ENCODE measurements at places on chromosomes 1 and 21. TPM values are rescaled to one million over a fixed set of nuclear protein-coding genes. Genes with fewer than 3 reads are reported as not detected.

OR2L8 gene
- 0.61 TPM for total RNA-seq

DNA sequence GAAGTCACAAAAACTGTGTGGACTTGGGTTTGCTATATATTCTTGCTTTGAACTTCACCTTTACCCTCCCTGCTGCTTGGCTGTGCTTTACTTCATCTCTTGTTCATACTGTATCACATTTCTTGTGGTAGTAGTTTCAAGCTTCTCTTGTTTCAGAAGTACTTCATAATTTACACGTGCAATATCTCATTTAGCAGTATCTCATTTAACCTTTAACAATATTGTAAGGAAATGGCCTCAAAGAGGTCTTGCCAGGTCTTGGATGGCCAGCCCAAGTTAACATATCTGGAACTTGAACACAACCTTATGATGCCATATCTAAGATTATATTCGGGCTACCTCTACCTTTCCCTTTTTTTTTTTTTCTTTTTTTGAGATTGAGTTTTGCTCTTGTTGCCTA lies 1.7 kb upstream of the TRIM45 start:
- no peak for DNase-seq

DNA sequence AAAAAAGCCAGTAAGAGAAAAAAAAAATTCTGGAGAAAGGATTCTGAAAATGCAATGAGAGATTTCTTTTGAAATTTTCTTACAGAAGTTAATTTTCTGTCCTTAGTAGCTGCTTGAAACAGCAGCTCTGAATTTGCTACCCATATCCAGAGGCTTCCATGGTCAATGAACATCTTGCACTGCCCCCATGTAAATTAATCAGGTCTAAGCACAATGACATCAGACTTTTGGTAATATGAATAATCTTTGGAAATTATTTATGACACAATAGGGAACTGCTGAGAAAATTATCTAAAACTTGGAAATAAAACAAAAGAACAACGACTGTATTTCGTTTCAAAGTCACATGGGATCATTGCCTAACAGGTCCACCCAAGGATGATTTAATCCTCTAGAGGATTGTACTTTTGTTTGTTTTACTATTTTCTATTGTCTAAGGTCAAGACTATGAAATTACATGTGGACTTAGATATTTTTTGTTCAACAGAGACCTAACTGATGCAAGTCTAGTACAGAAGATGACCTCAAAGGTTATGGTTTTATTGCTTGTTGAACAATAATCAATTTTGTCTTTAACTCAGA lies 312.1 kb downstream of the BACH1 start:
- DNase-seq = no peak

PRKACB gene
- 11.2 TPM for total RNA-seq

HOOK1 gene
- total RNA-seq = 2.1 TPM

KRTAP13-2 gene
- not detected for total RNA-seq

OR10K2 gene
- not detected for total RNA-seq

FMO1 gene
- total RNA-seq = not detected

MYBPH gene
- total RNA-seq = not detected

CKS1B gene
- total RNA-seq = 22.8 TPM

GRCh38 chr21:43608225-43608624 lies 51.1 kb downstream of the HSF2BP start:
- no peak for DNase-seq

PSMB2 gene
- 85.8 TPM for total RNA-seq

DENND2C gene
- 0.54 TPM for total RNA-seq

- no peak for DNase-seq
Measured at GRCh38 chr1:20416706-20417105, 69.3 kb downstream of the CAMK2N1 start.

DNA sequence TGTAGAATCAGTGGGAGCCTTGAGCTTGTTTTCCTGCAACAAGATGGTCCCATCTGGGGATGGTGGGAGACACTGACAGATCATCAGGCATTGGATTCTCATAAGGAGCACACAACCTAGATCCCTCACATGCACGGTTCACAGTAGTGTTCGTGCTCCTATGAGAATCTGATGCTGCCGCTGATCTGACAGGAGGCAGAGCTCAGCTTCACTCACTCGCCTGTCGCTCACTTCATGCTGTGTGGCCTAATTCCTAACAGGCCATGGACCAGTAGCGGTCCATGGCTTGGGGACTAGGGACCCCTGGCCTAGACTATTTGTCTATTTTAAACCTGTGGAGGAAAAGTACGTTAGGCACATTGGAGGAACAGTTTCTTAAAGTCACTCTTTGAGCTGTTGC lies 140.0 kb downstream of the EDEM3 start:
- DNase-seq = no peak

DNA sequence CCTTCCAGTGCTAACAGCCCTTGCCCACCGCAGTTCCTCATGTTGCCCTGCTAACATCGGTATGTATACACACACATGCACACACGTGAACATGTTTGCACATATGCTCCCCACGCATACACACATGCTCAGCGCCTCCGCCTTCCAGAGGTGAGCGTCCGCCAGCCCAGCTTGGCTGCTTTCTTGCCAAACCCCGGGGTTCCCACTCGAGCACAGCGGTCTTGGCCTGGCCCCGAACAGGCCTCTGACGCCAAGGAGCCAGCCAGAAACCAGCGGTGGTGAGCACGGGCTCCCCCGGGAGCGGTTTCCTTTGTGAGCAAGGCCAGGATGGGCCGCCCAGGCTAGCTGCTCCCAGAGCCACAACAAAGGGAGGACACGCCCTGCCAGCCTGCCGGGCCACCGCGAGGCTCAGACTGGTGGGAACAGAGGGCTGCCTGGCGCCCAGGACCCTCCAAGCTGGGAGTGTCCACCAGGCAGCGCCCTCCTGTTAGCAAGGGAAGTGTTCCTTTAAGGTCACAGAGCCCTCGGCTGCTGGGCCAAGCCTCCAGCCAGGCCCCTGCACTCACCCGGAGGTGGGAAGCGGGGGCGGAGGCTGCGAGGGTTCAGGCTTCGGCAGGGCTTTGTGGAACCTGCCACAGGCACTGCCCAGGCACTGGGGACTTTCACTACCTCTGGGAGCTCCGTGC lies 65.4 kb downstream of the ALPL start:
- DNase-seq = peak; percentile 82

GRCh38 chr1:223084464-223084866 lies 58.6 kb downstream of the TLR5 start:
- no peak for DNase-seq

DNA sequence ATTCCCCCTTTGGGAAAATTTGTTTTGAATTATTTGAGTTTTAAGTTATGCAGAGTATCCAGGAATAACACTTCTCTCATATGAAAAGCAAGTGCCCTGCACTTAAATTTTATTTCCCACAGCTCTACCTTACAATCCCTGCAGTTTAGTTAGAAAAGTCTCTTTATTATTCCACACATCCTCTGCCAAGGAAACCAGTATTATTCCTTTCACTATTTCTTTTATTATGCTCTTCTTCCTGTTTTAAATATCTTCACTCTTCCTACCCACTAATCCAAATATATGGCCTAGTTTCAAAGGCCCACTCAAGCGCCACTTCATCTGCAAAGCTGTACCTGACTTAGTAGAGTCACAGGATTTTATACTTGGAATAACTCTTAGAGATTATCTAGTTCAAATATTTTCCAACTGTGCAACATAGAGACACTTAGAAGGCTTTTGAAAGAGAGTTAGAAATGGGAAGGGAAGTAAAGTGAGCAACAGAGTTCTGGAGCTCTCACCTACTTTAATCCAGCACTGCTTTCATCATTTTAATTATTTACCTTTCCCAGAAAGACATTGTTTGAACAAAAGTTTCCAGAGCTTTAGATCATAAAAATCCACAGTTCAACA lies 97.2 kb upstream of the LYPLAL1 start:
- DNase-seq = no peak

DNA sequence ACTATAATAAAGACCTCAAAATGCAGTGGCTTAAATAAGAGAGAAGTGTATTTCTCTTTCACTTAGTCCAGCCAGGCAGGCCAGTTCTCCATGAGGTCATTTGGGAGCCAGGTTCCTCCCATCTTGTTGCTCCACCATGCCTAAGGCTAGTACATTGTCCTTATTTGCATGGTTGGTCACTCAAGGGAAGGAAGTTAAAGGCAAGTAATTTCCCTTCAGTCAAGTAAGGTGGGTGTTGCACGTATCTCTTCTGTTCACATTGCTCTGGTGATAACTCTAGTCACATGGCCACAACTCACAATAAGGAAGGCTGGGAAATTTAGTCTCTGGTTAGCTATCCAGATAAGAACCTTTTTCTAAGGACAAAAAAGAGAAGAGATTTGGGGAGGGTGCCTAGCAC lies 27.2 kb upstream of the TADA1 start:
- DNase-seq = no peak

DNA sequence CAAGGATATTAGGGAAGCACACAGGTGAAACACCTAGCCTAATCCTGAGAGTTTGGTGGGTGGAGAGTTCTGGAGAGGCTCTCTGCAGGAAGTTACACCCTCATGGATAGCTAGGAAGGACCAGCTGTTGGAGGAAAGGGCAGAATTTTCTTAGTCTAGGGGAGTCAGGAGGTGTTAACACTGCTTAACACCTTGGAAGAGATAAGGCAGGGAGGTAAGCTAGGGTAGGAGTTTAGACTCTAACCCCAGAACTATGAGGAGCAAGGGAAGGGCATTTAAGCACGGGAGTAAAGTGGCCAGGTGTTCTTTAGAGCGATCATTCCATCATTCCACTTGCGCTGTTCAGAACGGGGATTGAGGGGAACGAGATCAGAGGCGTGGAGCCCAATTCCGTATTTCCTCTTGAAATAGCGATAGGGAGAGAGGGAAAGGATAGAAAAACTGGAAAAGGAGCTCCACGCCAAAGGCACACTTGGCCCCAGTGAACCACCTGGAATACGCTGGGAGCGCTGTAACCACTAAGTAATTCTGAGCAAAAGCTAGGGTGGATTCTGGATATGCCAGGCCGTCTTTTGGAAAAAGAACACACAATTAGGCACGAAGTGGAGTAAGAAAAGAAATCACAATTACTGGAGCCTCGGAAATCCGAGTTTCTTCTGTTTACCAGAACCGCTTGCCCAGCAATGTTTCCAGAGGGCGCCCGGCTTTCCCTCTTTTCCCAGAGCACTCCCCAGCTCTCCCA lies 1.5 kb upstream of the GPR137B start:
- DNase-seq = no peak

DNA sequence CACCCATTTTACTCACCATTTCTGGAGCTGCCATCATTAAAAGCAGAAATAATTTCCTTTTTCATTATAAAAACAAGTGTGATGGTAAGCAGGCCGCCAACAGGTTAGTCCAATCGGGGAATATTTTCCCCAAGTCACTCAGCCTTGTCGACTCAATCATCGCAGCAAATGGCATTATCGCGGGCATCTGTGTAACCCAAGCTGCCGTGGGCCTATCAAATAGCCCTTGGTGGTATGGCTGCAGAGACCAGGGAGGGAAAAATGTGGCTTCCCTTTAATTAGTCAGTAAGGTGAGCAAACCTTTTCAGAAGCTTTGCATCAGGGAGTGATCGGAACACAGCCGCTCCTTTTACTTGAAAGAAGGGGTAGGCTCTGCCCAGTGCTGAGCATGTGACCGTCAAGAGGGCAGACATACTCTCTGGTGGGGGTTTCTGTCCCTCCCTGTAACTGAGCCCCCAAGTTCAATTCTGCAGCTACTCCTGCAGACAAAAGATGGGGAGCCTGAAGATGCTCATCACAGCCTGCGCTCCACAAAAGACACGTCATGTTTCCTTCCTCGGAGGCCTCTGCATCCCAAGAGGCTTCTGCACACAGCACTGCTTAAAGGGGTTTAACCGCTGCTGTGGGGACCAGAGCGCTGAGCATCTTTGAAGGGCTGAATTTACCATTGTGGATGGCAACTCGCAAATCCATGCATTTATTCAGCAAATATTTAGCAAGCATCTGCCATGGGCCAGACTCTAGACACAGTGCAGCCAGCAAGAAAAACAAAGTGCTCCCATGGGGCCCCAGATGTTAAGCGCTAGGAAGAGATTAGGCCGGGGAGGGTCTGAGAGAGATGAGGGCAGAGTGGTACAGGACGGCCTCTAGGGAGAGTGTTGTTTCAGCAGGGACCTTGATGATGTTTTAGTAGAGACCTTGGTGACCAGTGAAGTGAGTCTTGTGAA lies 1.2 kb upstream of the TMPRSS3 start:
- peak; percentile 73 for DNase-seq

HAX1 gene
- 79.1 TPM for total RNA-seq

Measured in glutamatergic neuron (in vitro differentiated cells).